HTR-8/SVneo (cell line): ENCODE measurements at places on chromosomes 1 and 21.

GRCh38 chr1:172383536-172383935, 36.9 kb upstream of the C1orf105 start:
- DNase-seq, result no peak

DNA sequence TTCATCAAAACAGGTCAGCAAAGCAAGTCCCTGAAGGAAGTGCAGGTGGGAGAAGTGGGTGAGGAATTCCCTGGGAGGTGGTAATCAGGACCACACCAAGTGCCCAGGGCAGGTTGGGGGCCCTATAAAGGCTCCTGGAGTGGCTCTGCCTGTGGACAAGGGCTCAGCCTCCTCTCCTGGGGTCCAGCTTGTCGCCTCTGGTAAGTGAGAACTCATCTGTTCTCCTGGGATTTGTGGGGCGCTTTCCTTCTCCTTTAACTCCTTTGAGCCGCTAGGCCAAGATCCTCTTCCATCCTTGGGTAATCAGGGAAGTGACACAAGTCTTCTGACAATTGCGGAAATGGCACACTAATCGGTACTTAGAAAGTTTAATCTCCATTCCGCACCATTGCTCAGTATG, at the start of gene SPRR4:
Gene SPRR4, plus strand, starts transcription at position 154 of the 400 bp plus-strand sequence. CDS start 1,243 bp downstream, outside the sequence.
- DNase-seq, result no peak

DNA sequence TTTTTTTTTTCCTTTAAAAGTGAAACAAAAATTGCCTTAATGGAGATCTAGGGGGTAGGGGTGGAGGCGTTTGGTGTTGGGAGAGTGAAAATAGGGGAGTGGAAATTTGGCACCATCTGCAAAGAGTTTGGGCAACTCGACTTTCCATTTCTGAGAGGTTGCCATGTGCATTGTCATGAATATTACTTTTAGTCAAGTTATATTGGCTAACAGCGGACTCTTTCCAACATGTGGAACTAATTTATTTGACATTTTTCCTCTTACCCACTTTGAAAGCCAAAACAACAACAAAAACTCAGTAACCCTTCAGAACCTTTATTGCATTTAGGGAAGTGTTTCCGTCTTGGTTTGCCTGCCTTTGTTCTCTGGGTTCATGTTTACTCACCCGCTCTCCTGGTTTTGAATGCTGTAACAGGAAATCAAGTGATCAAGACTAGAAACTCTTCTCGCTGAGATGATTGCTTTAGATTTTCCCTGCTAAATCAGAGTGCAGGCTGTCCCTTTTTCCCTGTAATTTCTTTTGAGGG, 70.4 kb downstream of the CACHD1 start:
- no peak for DNase-seq

DNA sequence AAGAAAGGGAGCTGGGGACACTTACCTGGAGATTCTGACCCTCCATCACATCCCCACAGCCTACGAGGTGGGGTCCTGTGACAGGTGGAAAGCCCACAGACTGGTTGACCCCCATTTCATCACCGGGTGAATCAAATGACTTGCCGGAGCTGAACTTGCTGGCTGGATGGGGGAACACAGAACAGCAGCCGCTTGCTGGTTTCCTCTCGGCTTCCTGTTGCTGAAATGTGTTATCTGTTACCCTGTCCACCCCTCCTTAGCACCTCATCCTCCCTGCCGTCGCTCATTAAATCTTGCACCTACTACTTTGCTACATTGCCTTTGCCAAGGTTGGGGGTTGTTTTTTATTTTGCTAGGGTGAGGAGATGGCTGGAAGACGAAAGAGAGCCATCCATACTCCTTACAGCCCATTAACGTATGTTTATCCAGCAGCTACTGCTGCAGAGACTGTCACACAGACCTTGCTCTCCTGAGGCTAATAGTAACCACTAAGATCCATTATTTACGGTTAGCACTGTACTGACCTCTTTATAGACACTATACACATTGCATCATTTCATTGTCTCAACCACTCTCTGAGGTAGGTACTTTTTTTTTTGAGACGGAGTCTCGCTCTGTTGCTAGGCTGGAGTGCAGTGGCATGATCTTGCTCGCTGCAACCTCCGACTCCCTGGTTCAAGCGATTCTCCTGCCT, 7.0 kb downstream of the PAFAH2 start:
- DNase-seq, result no peak

DNA sequence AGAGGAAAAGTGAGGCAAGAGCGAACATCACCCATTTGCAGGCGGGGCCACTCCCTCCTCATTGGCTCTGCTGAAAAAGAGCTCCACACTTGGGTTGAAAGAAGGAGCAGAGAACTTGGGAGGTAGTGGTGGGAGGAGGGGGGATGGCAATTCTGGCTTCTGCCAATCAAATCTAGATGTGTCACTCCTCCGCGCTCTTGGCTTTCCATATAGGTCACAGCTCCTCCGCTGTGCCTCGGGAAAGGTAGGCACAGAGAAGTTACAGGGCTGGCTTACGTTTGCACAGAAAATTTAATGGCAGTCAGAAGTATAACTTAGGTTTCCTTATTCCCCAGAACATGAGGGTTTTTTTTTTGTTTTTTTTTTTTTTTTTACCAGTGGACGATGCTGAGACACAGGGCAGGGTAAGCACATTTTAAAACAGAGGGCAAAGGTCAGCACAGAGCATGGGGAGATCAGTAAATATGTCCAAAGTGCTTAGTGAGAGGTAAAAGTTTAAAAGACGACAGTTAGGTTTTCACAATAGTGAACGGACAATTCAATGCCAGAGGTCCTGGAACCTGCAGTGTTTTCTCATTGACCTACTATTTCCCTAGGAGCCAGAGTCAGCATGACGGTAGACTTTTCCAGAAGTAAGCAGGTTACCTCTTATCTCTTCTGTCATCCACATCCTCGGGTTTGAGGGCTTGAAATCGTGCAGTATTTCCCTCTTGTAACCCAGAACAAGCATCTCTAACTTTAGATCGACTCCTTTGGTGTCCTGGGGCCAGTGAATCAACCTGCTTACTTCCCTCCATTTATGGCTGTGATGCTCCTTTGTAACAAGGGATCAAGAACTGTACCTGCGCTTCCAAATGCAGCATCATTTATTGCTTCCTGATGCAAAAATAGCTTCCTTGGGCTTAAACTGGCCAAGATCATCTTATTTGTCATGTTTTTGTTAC, 258.9 kb upstream of the PROX1 start:
- DNase-seq, result no peak

DNA sequence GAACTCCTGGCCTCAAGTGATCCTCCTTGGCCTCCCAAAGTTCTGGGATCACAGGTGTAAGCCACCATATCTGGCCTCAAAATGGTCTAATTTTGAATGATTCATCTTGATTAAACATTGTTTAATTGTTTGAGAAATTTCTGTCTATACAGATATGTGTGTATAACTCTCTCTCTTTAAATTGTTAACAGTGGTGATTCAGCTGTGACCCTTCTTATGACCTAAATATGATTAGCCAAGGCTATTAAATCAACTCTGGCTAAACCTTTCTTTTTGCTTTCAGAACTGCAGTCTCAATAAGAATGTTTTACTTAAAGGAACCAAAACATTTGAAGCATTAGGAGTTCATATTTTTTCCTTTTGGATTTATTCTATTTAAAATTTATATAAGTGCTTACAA, 19.2 kb upstream of the B3GALT5 start:
- DNase-seq, result no peak

DNA sequence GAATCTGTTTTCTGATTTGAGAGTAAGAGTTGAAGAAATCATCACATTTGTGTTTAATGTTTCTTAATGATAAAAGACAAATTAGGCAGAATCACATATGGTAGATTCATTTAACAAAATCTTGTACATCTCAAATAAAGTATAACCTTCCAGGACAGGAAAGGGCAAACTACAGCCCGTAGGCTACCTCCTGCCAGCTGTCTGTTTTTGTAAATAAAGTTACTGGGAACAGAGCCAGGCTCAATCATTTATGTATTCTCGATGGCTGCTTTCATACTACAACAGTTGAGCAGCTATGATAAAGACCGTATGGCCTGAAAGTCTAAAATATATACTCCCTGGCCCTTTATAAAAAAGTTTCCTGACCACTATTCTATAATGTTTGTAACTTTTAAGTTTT, 204.1 kb downstream of the COL24A1 start:
- no peak for DNase-seq

DNA sequence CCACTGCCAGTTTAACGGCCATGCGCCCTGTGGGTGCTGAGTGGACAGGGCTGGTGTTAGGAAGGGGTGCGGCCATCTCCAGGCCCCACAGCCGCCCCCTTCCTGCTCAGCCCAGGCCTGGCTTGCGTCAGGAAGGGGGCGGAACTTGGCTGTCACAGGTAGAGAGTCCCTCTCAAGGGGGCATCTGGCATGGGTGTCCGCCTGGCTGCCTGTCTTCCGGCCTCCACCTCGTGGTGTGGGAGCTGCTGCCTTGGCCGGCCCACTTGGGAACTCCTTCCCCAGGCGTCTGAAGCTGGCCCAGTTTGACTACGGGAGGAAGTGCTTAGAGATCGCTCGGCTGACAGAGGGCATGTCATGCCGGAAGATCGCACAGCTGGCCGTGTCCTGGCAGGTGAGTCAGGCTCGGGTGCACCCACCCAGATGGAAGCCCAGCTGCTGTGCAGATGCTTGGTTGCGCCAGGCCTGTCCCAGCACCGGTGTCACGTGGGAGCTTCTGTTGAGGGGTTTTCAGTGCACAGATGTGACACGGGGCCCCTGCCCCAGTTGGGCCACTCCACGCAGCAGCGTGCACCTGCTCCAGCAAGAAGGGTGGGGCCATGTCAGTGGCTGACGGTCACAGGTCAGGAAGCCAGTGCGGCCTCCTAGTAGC, 9.1 kb upstream of the ATAD3B start:
- DNase-seq, result no peak

- DNase-seq, result no peak
Measured at GRCh38 chr1:11338284-11338924, 65.4 kb downstream of the UBIAD1 start.

GRCh38 chr1:154652893-154653292, 44.9 kb upstream of the ADAR start:
- DNase-seq, result no peak

DNA sequence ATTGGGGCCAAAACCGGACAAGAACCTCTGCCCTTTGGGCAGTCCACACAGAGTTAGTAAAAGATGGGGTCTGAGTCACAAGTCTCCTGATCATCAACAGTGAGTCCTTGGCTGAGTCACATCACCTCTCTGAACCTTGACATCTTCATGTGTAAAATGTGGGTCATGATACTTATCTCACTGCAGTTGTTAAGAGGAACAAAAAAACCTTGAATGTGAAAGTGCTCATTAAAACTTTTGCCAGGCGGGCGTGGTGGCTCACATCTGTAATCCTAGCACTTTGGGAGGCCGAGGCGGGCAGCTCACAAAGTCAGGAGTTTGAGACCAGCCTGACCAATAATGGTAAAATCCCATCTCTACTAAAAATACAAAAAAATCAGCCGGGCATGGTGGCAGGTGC, 15.7 kb downstream of the S100A16 start:
- DNase-seq, result no peak

DNA sequence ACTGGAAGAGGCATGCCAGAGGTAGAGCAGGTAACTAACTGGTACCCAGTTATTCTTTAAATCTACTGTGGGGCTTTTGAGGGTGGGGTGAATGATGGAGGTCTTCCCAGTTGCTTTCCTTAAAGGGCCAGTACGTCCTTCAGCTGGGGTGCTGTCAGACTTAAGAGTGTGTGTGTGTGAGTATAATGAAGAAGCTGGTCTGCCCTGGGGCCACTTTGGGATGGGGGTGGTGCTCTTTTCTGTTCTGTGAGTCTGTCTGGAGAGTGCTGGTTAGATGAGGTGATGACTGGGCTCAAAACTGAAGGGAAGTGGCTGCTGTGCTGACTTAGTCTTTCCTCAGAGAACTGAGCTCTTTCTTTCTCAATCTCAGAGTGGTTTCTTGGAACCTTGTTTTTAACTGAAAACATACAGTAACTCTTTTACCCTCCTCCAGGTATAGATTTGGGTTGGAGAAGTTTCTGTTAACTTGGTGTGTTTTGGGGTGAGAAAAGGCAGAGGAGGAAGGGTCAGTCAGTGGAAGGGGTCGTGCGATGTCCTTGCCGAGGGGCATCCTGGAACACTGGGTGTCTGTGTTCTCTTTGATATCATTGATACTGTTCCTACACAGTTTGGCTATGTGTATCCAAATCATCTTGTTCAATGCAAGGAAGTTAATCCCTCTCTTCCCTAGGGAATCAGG, 746 bp downstream of the MACF1 start:
- peak; percentile 24 for DNase-seq

GRCh38 chr1:2347896-2348295, 43.5 kb downstream of the MORN1 start:
- no peak for DNase-seq
